ENCODE measurements at places on chromosomes 7 and 10.

DNA sequence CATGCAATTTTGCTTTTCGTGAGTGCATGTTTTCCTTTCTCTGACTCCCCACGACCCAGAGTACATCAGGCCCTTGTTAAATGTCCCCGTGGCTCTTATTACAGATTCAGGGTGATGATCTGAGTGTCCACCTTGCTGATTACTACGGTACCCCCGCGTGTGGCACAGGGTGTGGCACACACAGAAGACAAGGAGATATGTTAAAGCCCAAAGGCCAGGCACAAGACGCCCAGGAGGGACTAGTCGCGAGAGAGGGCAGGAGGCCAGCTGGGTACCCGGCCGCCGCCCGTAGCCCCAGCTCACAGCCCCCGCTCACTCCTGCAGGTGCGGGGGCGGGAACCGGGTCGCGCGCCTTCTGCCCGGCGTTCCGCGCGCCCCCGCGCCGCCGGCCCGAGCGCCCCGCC, 281 bp upstream of the EXOC6 start:
- no peak for DNase-seq

DNA sequence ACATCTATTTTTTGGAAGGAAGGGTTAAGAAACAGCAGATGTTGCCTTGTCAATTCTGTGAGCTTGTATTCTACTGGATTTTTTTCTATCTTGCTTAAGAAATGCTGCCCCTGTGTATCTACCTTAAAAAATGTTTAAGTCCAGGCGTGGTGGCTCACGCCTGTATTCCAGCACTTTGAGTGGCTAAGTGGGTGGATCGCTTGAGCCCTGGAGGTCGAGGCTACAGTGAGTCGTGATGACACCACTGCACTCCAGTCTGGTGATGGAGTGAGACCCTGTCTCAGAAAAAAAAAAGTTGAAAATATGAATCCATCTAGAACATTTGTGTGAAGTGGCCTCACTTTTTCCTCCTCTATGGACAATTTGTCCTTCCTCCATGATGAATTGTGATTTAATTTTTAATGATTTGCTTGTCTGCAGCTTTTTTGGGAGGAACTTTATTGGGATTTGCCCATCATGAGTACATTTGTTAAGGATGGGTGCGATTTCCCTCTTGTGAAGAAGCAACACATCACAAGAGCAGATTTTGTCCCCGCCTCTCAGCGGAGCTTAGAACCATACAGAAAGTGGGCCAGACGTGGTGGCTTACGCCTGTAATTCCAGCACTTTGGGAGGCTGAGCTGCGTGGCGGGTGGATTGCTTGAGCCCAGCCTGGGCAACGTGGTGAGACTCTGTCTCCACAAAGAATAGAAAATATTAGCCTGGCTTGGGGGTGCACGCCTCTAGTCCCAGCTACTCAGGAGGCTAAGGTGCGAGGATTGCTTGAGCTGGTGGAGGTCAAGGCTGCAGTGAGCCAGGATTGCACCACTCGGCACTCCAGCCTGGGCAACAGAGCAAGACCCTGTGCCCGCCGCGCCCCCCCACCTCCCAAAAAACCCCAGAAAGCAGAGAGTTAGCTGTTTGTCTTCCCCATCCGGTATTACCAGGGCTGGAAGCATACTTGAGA, 57.7 kb downstream of the DNAJB6 start:
- DNase-seq: no peak

DNA sequence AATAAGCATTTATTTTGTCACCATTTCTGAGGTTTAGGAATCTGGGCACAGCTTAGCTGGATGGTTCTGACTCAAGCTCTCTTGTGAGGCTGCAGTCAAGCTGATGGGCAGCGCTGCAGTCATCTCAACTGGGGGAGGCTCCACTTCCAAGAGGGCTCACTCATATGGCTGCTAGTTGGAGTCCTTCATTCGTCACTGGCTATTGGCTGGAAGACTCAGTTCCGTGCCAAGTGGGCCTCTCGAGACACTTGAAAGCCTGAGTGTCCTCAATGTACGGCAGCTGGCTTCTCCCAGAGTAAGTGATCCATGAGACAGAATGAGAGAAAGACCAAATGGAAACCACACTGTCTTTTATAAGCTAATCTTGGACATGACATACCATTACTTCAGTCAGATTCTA, 21.6 kb upstream of the COL13A1 start:
- no peak for DNase-seq

DNA sequence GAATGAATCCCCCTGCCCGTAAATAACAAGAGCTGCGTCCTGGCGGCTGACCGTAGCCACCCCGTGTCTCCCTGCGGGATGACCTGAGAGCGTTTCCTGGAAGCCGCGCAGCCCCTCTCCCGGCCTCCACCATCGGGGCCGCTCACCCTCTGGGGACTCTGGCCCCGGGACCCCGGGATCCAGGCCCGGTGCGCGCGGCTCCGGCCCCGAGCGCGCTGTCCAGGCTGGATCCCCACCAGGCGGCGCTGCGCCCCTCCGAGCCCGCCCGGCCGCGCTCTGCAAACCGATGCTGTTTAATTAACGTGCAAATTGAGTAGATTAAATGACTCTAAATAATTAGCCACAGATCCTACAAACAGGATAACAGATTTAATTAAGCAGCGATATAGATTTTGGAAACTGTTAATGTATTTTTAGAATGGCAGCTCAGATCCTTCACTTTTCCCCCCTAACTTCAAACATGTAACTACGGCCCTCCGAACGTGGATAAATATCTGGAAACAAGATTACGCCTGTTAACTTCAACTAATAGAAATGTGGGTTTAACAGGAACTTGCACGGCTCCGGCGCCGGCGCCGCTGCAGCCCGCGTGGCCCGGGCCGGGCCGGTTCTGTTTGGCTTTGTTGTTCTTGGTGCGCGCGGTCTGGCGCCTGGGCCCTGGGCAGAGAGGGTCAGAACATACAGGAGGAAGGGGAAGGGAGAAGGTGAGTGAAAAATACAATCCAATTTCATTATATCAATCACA, 7.1 kb upstream of the UNCX start:
- peak; percentile 54 for DNase-seq

- DNase-seq: no peak
These were observed 88.5 kb upstream of the LRRTM3 start for GRCh38 chr10:66837335-66837734.

DNA sequence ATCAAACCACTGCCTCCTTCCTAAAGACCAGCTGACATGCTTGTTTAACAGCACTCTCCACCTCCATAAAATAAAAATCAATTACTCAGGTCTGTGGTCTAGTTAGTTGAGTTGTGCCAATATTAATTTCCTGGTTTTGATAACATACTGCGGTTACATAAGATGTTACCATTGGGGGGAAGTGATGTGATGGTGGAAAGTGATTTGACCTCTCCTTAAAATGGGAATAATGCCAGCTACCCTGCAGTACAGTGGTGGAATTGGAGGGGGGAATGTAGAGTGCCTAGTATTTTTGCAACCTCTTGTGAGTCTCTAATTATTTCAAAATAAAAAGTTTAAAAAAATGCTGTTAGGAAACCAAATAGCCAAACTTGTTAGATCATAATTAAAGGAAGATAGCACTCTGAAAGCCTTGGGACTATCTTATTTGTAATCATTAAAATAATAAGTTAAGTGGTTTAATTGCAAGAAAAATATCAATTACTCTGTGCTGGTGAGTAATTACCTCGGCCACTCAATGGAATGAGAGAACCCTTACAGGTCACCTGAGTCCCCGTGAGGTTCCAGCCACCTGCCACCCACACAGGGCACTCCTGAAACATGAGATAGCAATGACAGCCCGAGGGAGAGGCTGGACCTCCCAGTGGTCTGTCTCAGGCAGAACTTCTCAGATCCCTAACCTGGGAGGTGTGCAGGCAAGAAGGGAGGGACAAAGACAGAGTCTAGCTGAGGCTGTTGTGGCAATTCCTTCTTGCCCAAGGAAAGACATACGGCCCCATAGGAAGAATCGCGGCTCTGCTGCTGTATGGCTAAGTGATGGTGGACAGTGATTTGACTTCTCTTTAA, 94.1 kb downstream of the SH3PXD2A start:
- no peak for DNase-seq

DNA sequence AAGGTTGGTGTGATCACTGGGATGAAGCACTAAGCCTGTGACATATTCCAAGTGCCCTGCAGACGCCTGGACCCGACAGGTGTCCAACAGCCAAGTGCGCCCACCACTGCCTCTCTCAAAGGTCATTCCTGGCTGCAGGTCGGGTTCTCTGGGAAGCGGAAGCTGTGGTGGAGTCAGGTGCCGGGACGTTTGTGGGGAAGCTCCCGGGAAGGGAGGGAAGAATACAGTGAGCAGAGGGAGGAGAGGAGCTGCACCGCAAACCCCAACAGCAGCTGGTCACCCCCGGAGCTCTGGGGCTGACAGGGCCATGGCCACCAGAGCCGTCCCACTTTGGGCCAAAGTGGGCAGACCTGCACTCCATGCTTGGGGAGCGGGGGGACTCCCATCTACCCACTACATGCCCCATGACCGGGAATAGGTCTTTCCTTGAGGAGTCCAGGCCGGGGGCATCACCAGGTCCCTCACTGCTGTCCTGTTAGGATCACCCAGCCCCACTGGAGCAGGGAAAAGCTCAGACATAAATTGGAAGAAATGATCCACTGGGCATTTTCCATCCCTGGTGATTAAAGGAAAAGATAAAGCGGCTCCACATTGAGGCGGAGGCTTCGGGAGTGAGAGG, 84.5 kb upstream of the PPP2R2D start:
- no peak for DNase-seq

GRCh38 chr10:48981310-48981907, 41.8 kb upstream of the LRRC18 start:
- peak; percentile 59 for DNase-seq

DNA sequence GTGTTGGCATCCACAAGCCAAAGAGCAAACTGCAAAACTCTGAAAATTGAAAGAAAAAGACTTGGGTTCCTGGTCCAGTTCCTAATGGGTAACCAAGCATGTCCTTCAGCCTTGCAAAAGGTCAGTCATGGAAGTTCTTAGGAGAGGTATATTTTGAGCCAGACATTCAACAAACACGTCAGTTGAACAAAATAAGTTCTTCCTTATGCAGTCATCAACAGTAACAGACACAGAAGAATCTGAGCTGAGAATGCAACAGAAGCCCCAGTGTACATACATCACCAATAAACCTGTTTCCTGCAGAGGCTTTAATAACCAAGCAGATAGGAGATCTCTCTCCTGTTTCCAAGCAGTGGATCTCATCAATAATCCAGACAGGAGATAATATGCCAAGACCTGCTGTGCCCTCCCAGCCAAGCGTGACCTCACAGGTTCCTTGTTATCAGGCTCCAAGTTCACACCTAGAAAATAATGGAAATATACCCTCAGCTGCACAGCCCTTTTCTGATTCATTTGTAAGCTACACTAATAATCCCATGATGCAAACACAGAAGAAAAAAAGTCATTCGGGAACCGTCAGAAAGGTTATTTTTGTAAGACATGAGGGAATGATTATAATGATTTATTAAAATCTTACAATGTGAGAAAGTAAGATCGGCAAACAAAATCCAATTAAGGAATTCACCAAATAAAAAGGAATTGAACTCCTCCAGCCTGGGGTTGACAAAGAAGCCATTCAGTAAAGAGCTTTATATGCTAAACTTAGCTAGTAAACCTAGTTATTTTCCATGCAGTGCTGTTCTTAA, 90.7 kb downstream of the DGKI start:
- DNase-seq: no peak

DNA sequence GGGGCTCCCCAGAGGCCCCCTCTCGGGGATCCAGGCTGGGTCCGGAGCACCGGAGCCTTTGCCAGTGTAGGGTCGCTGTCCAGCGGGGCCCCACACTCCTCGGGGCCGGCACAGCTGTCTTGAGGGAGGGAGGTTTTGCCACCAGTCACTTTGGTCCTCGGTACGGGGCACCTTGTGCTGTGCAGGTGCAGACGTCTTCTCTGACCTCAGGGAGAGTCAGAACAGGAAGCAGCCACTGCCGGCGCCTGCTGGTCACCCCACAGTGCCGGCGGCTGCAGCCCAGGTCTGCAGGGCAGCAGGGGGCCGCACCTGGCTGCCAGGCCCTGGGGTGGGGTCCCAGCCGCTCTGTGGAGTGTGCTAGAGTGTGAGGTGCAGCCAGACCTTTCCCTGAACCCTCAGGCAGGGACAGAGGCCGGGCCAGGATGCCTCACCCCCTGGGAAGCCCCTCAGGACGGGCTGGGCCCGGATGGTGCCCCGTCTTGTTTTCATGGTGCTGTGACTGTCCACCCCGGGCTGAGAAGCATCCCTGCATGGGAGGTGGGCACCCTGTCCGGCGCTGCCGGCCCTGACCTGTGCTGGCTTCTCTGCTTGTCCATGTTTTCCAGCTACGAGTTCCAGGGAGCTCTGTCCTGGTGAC, 8.2 kb downstream of the MAFK start:
- DNase-seq: peak; percentile 11

- DNase-seq: no peak
These were observed 10.7 kb downstream of the CXCL12 start for GRCh38 chr10:44374155-44374554.

- DNase-seq: no peak
These were observed 399.0 kb downstream of the GRID1 start for GRCh38 chr10:85967594-85967993.

DNA sequence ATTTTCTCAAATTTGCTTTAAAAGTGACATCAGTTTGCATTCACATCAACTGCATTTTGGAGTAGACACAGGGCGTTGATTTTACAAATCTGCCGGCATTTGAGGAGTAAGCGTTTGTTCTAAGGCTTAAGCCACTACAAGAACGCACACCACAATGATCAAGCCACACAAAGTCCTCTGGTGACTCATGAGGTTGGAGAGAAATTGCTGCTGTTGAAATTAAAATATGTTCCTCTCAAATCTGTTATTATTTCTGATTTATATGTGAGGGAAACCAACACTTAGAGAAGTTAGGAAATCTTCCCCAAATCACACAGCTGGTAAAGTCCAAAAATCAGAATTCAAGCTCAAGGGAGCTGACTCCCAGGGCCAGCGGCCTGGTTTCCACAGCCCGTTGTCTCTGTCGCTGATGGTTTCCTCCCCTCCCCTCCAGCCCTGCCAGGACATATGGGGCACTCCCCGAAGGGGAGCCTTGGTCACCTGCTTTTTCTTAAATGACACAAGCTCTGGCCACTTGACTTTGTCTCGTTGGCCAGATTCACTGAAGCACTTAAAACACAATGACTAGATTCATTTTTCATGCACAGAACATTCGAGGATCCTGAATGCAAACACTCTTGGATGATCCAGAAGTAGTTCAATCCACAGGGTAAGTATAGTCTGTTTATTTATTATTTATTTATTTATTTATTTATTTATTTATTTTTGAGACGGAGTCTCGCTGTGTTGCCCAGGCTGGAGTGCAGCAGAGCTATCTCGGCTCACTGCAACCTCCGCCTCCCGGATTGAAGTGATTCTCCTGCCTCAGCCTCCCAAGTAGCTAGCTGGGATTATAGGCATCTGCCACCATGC, 29.2 kb upstream of the KLF6 start:
- DNase-seq: no peak

DNA sequence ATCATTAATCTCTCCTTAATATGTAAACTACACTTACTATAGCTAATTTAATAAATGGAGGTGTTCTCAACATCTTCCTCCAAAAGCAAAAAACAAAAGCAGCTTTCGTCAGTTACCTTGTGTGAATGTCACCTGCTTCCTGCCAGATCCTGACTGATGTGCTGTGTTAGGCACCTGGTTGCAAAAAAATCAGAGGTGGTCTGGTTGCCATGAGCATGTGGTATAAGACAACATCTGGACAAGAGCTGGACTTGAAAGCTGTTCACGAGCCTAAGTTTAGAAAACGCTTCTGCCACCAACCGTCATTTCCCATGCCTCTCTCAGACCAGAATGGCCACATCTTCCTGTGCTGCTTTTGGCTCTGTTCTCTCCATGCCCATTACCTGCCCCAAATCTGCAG, 42.0 kb upstream of the GGCT start:
- no peak for DNase-seq

All from BE2C (cell line).